ENCODE measurements at places on chromosomes 12 and 14. TPM values are rescaled to one million over a fixed set of nuclear protein-coding genes. Genes with fewer than 3 reads are reported as not detected.
A peak's percentile ranks its signal among the peaks of the same experiment; 100 is the strongest.

DNA sequence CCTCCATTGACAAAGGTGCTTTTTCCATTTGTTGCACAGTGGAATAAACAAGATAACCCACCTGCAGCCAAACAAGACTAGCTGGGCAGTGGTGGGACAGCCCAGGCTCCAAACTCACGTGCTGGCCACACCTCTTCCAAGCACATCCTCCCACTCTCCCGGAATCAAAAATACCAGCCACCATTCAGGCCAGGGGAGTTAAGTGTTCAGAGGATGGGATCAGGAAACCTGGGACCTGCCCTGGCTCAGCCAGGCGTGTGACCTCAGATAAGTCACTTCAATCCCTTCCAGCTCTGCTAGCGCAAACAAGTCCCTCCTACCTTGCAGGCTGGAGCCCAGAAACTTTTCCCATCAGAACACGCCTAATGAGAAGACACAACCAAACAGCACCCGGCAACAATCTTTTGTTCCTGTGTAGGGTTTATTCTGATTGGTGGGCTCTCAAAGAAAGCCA is 43.3 kb downstream of the ACTN1 start:
- DNase-seq = no peak
- H3K27me3 ChIP-seq = no peaks in the 10 kb centered on the region
- peak overlapping the region; percentile 72 for H3K27ac ChIP-seq
- H3K36me3 ChIP-seq = no peaks in the 10 kb centered on the region

- H3K4me1 ChIP-seq = no peaks in the 10 kb centered on the region
- H3K4me3 ChIP-seq = no peak overlapping the region
- H3K27ac ChIP-seq = no peak overlapping the region
- H3K36me3 ChIP-seq = no peaks in the 10 kb centered on the region
- DNase-seq = no peak
These were observed 39.8 kb downstream of the MSRB3 start for GRCh38 chr12:65318186-65318685.

DNA sequence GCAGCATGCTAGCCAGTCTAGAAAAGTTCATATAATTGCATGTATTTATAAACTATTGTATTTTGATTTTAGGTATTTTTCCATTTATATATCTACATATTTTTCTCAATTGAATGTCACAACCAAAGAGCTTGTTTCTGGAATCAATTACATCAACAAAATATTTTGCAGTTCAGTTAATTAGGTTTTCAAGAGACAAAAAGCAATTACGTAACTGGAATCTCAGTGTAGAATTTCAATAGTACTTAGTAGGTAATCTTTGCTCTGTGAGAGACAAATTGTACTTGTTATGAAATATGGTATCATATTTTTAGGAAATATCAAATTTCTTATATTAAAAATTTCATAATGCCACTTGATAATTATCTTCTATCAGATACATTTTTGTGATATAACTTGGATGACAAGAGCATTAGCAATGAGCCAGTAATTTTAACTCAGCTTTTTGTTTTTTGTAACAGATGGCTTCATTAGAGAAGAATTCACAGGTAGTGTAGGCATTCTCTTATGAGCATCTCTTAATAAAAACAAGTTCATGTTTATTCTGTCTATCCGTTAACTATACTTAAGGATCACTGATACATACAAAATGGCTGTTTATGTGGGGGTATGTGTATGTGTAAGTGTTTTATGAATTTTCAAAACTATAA is 774.7 kb downstream of the C12orf50 start:
- no peaks in the 10 kb centered on the region for H3K4me1 ChIP-seq
- no peak overlapping the region for H3K4me3 ChIP-seq
- DNase-seq = no peak
- no peak overlapping the region for H3K27ac ChIP-seq

DNA sequence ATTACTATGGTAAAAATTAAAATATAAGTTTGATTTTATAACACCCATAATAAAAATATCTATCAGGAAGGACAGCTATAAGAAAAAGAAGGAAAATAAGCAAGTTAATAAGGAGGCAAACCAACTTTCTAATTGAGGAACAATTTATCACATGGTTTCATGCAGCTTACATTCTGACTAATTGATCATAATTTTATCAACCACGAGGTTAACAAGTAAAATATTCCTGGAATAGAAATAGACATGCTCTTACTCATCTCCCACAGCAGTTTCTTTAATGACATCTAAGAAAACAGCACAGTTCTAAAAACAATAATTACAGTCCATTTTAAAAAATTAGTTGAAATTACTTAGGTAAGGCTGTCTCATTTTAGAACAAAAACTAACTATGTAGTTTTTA is 130.8 kb upstream of the KRR1 start:
- DNase-seq = no peak
- no peaks in the 10 kb centered on the region for H3K36me3 ChIP-seq
- H3K4me3 ChIP-seq = no peak overlapping the region
- no peaks in the 10 kb centered on the region for H3K27me3 ChIP-seq
- H3K4me1 ChIP-seq = no peaks in the 10 kb centered on the region

DNA sequence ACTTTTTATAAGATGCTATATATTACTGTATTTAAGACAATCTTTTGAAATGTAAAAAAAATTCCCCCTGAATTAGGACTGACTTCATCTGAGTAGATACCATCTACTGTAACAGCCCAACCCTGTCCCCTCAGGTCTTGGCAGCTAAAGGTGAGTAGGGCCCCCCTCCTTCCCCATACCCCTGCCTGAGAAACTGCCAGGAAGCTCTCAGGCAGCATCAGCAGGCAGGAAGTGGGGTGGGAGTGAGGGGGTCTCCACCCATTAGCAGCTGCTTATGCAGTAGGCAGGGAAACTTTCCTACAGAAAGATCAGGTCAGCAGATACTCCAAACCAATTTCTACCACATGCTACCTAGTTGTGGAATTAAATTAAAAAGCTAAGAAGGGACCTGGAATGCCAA is 62.5 kb downstream of the PAX9 start:
- H3K4me1 ChIP-seq = no peaks in the 10 kb centered on the region
- H3K27me3 ChIP-seq = no peaks in the 10 kb centered on the region
- H3K4me3 ChIP-seq = no peak overlapping the region

- peaks cover 10% of the 10 kb centered on the region for H3K4me1 ChIP-seq
- H3K27me3 ChIP-seq = no peaks in the 10 kb centered on the region
- H3K36me3 ChIP-seq = no peaks in the 10 kb centered on the region
- DNase-seq = no peak
These were observed 13.8 kb downstream of the BICD1 start for GRCh38 chr12:32120419-32120818.

GRCh38 chr14:71538288-71538687 is 393.9 kb upstream of the RGS6 start:
- no peak overlapping the region for H3K4me3 ChIP-seq
- H3K27me3 ChIP-seq = no peaks in the 10 kb centered on the region
- no peak for DNase-seq
- H3K27ac ChIP-seq = no peak overlapping the region
- peaks cover 24% of the 10 kb centered on the region for H3K4me1 ChIP-seq

GRCh38 chr14:68911594-68912227 is 67.4 kb downstream of the ACTN1 start:
- H3K36me3 ChIP-seq = peaks cover 38% of the 10 kb centered on the region
- no peaks in the 10 kb centered on the region for H3K27me3 ChIP-seq
- DNase-seq = peak; percentile 87
- H3K4me1 ChIP-seq = no peaks in the 10 kb centered on the region
- no peak overlapping the region for H3K4me3 ChIP-seq
- no peak overlapping the region for H3K27ac ChIP-seq

DNA sequence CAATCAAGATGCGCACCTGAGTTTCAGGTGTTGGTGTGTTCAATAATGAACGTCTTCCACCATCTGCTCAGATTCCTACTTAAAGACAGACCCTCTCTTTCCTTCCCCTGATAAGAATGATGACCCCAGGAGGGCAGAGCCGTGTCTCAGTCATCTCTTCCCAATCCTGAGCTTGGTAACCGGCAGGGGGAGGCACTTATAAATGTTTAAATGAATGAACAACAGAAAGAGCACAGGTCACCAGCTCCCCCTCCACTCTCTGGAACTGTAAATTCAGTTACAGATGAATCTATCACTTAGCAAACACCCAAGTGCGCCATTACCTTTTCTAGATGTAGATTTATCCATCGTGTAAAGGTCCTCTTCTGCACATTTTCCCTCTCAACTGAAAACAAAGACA is 72.4 kb upstream of the DICER1 start:
- no peak overlapping the region for H3K27ac ChIP-seq
- H3K4me3 ChIP-seq = no peak overlapping the region
- DNase-seq = no peak

DNA sequence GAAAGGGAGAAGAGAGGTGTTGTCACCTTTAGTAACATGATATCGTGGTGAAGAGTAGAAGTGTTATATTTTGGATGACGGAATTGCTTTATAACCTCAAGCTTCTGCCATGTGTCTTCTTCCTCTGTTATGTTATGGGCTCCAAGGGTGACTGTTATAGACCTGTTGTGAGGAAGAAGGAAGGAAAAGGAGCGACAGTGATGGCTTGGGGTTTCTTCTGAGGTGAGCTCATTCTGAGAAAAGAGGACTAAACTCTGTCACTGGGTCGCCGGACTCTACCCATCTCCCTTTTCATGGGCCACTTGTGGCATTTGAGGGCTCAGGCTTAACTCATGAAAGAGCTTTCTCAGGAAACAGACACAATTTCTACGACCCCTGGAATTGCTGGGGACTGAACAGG is 1.6 kb downstream of the CMA1 start:
- no peaks in the 10 kb centered on the region for H3K4me1 ChIP-seq
- H3K27ac ChIP-seq = no peak overlapping the region
- DNase-seq = no peak

GRCh38 chr14:93970965-93971634 is 5.3 kb downstream of the ASB2 start:
- no peak for DNase-seq
- no peaks in the 10 kb centered on the region for H3K27me3 ChIP-seq
- H3K36me3 ChIP-seq = no peaks in the 10 kb centered on the region
- peaks cover 11% of the 10 kb centered on the region for H3K4me1 ChIP-seq
- H3K27ac ChIP-seq = no peak overlapping the region
- H3K4me3 ChIP-seq = peak overlapping the region; percentile 31

- no peak for DNase-seq
- H3K27ac ChIP-seq = no peak overlapping the region
- H3K4me1 ChIP-seq = peaks cover 8% of the 10 kb centered on the region
- no peaks in the 10 kb centered on the region for H3K36me3 ChIP-seq
These were observed 258.4 kb upstream of the CRY1 start for GRCh38 chr12:107351713-107352112.

- H3K27me3 ChIP-seq = no peaks in the 10 kb centered on the region
- no peaks in the 10 kb centered on the region for H3K4me1 ChIP-seq
- H3K36me3 ChIP-seq = no peaks in the 10 kb centered on the region
These were observed 32.4 kb upstream of the CD69 start for GRCh38 chr12:9792961-9793617.

DNA sequence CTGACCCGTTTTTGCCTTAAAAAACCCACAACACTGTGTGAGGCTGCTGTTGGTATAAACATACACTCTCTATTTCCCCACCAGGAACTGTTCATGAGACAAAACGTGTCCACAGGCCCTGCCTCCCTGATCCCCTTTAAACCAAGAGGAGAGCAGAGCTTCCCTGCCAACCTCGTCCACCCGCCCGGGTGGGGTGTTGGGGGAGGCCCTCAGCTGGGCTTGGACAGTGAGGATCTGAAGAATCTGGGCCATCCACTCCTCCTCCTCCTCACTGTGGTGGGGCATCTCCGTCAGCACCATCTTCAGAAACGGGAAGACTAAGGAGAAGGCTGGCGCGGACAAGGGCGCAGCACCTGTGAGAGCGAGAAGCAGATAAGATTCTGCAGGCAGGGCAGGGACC is 36.8 kb downstream of the GCN1 start:
- no peak for DNase-seq
- H3K4me1 ChIP-seq = no peaks in the 10 kb centered on the region
- no peak overlapping the region for H3K27ac ChIP-seq
- H3K36me3 ChIP-seq = peaks cover 100% of the 10 kb centered on the region

GRCh38 chr12:2011643-2012607 is 7.7 kb upstream of the DCP1B start:
- no peak overlapping the region for H3K27ac ChIP-seq
- no peaks in the 10 kb centered on the region for H3K4me1 ChIP-seq
- no peak overlapping the region for H3K4me3 ChIP-seq
- H3K27me3 ChIP-seq = no peaks in the 10 kb centered on the region

- H3K27ac ChIP-seq = no peak overlapping the region
- H3K4me1 ChIP-seq = no peaks in the 10 kb centered on the region
- no peak overlapping the region for H3K4me3 ChIP-seq
- DNase-seq = no peak
- H3K36me3 ChIP-seq = peaks cover 35% of the 10 kb centered on the region
These were observed 49.1 kb upstream of the KCNH3 start for GRCh38 chr12:49489720-49490119.

- no peak for DNase-seq
- peaks cover 6% of the 10 kb centered on the region for H3K4me1 ChIP-seq
- no peak overlapping the region for H3K4me3 ChIP-seq
- no peaks in the 10 kb centered on the region for H3K27me3 ChIP-seq
- no peaks in the 10 kb centered on the region for H3K36me3 ChIP-seq
- H3K27ac ChIP-seq = no peak overlapping the region
These were observed 73.8 kb downstream of the PRKCH start for GRCh38 chr14:61395115-61395725.

DNA sequence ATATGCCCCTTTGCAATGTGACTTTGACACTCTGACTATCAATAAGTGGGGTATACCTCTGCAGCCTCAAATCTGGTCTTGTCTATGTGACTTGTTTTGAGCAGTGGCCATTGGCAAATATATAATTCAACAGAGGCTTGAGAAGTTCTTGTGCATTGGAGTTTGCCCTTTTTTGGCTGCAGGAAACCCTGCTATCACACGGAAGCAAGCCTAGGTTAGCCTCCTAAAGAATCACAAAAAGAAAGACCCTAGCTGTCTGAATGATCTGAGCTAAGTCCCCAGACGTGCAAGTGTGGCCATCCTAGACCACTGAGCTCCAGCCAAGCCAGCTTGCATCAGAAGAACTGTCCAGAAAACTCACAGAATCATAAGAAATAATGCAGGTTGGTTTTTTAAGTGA is 31.8 kb upstream of the PARP11 start:
- peaks cover 8% of the 10 kb centered on the region for H3K27me3 ChIP-seq
- no peak for DNase-seq
- H3K36me3 ChIP-seq = no peaks in the 10 kb centered on the region
- H3K27ac ChIP-seq = no peak overlapping the region
- H3K4me3 ChIP-seq = no peak overlapping the region
- H3K4me1 ChIP-seq = no peaks in the 10 kb centered on the region

P2RX2 gene
- not detected for total RNA-seq

C12orf54 gene
- total RNA-seq = not detected

TMTC1 gene
- total RNA-seq = 25.8 TPM

PTPN6 gene
- total RNA-seq = 36.8 TPM

LRIG3 gene
- total RNA-seq = 118 TPM

DPY19L2 gene
- total RNA-seq = 1.9 TPM

DNM1L gene
- total RNA-seq = 83.4 TPM
